ENCODE measurements at places on chromosomes 7 and 10.

GRCh38 chr7:122438006-122438405 lies 133.5 kb upstream of the FEZF1 start:
- no peak for DNase-seq

GRCh38 chr10:86159797-86160196 lies 206.8 kb downstream of the GRID1 start:
- DNase-seq = no peak

- no peak for DNase-seq
These were observed 154.2 kb downstream of the LCOR start for GRCh38 chr10:96986200-96986856.

GRCh38 chr10:113958631-113959382 lies 84.9 kb upstream of the ADRB1 start:
- no peak for DNase-seq

- DNase-seq = no peak
These were observed 3.3 kb downstream of the PRSS1 start for GRCh38 chr7:142752376-142753225.

DNA sequence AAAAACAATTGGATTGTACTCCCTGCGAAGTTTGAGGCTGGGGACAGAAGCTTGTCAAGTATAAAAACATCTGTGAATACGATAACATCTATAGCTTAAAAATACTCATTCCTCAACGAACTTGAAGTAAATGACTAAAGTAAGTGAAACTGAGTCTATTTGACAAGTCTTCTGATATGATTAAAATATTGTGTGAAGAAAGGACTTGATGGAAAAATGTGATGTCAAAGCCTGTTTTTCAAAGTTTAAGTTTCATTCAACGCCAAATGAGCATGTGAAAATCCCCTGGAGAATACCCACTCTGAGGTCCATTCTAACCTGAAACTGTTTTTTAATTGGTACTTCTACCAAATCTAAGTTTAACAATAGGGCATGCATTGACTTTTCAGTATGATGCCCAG lies 122.3 kb upstream of the MDFIC start:
- DNase-seq = no peak

DNA sequence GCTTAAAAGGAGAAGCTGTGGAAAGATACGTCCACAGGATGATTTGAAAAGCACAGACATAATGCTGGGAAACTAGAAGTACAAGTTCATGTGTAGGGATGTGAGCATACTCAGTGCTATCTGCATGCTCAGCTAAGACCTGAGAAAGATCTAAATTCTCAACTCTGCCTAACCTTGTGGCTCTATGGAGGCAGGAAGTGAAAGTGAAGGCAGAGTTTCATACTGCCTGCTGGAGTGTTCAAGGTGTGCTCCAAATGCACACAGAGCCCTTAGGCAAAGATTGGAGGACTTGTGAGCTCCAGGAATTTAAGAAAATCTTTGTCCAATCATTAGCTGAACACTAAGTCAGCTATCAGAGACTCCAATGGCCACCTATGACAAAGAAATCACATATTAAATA lies 190.9 kb downstream of the RNLS start:
- no peak for DNase-seq

GRCh38 chr10:26534384-26534783 lies 96.2 kb downstream of the APBB1IP start:
- no peak for DNase-seq

DNA sequence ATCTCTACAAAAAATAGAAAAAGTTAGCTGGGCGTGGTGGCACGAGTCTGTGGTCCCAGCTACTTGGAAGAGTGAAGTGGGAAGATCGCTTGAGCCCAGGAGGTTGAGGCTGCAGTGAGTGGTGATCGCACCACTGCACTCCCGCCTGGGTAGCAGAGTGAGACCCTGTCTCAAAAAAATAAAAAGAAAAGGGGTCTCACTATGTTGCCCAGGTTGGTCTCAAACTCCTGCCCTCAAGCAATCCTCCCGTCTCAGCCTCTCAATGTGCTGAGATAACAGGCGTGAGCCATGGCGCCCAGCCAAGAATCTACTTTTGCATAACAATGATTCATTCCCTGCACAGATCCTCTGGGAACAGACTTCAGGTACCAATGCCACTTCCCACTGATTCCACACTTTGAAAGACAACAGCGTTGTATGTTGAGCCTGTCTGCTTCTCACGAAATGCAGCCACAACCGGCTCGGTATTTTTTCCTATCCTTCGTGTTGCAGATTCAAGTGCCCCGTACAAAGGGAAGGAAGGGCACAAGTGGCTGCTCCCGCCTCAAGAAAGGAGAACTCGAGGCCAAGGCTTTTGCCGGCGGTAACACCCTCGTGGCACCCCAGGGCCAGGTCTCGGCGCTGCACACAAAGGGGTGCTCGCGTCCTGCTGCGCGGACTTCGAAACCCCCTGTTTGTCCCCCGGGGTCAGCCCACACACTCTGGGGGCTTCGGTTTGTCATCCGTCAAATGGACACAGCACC lies 745 bp downstream of the DAGLB start:
- no peak for DNase-seq

DNA sequence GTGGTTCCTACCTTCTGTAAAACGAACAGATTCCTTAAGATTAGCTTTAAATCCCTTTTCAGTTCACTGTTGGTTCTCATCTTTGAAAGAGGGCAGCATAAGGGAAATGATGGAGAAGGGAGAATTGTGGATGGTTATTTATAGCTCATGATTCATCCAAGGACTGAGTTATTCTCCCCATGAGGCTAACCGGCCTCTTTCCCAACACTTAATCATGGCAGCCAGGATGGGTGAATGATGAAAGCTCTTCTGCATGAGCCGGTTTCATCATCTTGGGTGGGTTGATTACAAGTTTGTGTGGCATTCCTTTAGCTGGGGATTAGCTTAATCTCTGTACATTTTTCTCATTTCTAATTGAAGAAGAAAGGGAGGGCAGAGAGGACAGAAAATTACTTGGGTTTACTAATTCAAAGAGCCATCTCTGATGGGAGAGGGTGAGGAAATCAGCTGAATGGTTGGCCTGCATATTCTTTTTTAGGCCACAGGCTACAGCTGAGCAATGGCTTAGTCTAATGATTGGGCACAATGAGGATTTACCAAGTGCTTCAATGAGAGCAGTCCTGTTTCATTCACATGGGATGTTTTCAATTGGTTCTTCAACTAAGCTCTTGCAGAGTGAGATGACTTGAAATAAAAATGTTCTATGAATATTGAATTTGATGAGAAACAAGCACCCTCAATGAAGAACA lies 250.0 kb downstream of the BMPER start:
- no peak for DNase-seq

DNA sequence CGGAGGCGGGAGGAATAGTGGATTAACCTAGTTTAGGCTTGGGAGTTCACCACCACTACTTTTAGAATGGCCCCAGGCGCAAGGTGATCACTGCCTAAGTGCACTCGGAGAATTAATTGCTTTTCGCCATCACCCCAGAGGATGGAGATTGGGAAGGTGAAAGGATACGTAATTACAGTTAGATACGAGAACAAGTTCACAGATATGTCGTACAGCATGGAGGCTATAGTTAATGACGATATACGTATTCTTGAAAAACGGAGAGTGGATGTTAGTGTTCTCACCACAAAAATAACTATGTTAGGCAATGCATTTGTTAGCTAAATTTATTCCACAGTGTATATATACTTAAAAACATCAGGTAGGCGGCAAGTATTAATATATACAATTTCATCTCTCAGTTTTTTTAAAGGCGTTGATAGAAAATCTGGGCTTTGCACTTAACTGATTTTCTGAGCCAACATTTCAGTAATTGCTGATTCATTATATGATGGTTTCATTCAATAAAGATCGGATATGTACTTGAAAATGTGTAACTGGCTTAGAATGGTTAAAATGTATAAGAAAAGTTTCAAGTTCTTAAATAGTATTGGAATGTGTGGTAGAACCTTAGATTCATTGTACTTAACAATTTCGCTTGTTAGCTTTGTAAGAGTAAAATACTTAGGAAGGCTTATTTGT lies 683 bp downstream of the CDC123 start:
- no peak for DNase-seq

DNA sequence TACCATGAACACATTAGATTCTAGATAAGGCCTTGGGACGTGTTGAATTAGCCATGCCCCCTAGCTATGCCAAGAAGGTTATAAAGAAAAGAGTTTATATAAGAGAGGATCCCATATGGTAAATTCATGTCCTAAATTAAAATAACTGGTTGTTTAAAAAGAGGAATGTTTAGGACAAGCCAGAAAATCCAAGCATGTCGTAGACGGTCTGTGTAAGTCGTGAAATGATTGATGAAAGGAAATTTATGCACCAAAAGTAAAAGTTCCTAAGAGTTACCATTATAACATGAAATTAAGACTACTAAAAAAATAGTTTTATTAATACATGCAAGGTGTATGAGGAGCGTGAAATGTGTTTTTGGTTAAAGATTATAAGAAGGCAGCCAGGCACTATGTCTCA lies 624.9 kb downstream of the ARL4A start:
- DNase-seq = no peak

- no peak for DNase-seq
These were observed 29.9 kb upstream of the CC2D2B start for GRCh38 chr10:95877881-95878280.

- no peak for DNase-seq
These were observed 79.4 kb upstream of the PRR15 start for GRCh38 chr7:29484280-29484679.

DNA sequence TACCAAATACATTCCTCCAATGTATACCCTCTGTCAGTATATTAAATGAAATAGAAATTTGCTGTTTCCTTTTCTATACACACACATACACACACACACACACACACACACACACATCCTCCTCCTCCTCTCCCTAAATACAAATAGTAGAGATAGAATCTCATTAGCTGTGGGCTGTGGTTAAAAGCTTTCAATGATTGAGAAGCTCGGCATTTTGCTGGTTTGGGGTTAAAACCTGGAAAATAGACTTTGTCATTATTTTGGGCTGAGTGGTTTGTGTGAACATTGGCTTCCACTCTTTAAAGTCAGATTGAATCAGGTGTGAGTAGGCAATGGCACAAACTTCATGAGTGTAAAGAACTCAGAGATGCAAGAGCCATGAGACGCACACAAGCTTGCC lies 596.0 kb downstream of the XPNPEP1 start:
- no peak for DNase-seq

DNA sequence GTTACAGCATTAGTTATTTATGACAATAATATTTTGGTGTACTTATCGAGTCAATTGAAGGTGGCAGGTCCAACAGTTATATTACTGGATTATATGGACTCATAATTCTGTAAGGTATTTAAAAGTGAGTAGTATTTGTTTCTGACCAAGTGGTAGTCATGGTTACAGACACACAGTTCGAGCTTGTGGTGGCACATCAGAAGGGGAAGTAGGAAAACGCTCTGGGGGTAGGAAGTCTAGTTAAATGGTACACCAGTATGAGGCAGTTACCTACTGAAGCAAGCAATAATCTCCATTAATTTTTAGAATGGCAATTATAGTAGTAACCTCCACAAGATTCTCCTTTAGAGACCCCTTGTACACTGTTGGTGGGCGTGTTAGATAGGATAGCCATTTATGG lies 541.2 kb downstream of the ETV1 start:
- no peak for DNase-seq

DNA sequence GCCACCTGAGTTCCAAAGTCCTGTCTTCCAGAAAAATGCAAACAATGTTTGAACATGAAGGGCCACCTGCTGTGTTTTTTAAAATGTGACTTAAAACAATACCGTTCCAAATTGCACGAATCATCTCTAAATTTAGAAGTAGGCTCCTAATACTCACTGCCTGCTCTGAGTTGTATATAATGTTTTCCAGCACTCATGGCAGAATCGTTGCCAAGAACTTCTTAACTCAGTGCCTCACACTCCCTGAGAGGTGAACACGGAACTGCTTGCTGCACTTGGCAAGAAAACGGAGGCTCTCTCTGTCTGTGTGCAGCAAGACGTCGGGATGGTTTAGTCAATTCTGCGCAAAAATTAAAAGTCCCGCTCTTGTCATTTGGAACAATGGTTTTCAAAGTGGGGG lies 757.3 kb upstream of the AUTS2 start:
- DNase-seq = no peak

DNA sequence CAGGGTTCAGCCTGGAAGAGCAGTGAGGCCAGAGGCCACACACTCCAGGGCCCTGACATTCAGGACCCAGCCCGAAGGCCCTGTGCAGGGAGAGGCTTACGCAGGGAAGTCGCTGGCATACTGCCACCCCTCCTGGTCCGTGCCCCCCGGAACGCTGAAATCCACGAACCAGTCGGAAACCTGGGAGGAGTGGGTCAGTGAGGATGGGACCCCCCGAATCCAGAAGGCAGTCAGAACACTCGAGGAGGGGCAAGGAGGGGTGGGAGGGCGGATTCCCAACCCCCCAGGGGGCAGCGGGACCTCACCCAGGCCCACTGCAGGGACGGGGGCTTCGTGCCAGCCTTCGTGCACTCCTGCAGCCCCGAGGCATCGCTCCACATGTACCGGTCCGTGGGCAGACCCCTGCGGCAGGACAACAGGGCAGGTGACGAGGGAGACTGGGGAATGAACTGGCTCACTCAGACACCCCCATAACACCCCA lies 13.5 kb downstream of the BHLHA15 start:
- DNase-seq = no peak

GRCh38 chr10:34756584-34756983 lies 58.5 kb downstream of the PARD3 start:
- DNase-seq = no peak

GRCh38 chr7:114924038-114924712 lies 2.3 kb downstream of the MDFIC start:
- no peak for DNase-seq

GRCh38 chr10:115948465-115948864 lies 324.5 kb downstream of the GFRA1 start:
- no peak for DNase-seq

DNA sequence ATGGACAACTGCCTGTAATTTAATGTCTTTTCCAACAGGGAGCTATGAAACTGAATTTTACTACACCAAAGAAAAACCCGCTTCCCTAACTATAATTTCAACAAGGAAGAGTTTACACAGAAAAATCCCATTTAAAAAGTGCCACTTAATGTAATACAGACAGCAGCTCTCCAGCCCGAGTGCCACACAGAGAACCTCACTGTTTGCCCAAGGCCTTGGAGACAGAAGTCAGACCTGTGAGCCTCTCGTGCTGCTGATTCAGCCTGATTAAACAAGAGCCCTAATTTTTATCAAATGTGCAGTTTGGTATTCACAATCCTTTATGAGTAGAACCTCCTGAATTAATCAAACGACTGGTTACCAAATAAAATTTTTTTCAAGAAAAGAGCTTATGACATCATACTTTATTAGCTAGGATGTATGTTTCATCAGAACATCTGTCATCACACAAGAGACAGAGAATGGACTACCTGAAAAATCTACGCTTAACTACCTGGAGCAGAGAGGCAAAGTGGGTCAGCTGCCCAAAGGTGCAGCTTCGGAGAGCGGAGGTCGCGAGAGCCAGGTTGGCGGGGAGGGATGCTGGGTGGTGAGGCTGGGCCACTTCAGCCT lies 543.6 kb downstream of the SDK1 start:
- no peak for DNase-seq

DNA sequence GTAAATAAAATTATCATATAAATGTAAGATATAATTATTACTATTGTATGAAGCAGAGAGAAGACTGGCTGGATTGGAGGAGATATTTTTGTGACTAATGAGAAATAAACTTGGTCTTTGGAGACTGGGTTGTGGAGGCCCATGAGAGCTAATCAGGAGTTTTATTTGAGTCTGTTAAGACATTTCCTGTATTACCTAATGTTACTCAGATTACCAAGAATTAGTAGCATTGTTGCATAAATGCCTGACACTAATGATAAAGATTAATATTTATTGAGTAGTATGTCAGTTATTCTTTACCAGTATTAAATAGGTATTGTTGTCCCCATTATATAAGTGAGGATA lies 7.1 kb downstream of the CCDC126 start:
- no peak for DNase-seq
